Kidney (tissue), 22 donors: ENCODE measurements at places on chromosomes 13 and 19. TPM values are rescaled to one million over a fixed set of nuclear protein-coding genes. Genes with fewer than 3 reads are reported as not detected.

DNA sequence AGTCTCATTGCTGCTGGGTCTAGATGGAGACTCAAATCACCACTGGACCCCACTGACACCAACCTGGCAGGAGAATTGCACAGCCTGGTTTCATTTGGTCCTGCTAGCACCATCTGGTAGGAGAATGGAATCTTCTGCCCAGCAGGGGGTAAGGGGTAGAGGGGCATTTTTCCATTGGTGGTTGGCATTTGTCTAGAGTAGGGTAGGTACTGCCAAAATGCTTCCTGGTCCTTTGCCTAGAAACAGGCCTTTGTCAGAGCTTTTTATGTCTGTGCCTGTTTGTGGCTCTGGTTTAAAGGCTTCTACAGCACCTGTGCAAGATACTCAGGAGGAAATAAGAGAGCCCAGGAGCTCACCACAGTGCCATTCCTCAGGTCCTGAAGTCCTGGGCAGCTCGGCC is 121.3 kb downstream of the KCTD12 start:
- no peaks in the 10 kb centered on the region for H3K4me1 ChIP-seq
- H3K36me3 ChIP-seq = no peaks in the 10 kb centered on the region
- DNase-seq = no peak
- no peak overlapping the region for H3K4me3 ChIP-seq
- no peak overlapping the region for H3K27ac ChIP-seq
- no peaks in the 10 kb centered on the region for H3K27me3 ChIP-seq

GRCh38 chr19:55275851-55276719 is 3.8 kb downstream of the HSPBP1 start:
- H3K27me3 ChIP-seq = no peaks in the 10 kb centered on the region
- no peak overlapping the region for H3K4me3 ChIP-seq
- no peak for DNase-seq
- H3K36me3 ChIP-seq = no peaks in the 10 kb centered on the region

DNA sequence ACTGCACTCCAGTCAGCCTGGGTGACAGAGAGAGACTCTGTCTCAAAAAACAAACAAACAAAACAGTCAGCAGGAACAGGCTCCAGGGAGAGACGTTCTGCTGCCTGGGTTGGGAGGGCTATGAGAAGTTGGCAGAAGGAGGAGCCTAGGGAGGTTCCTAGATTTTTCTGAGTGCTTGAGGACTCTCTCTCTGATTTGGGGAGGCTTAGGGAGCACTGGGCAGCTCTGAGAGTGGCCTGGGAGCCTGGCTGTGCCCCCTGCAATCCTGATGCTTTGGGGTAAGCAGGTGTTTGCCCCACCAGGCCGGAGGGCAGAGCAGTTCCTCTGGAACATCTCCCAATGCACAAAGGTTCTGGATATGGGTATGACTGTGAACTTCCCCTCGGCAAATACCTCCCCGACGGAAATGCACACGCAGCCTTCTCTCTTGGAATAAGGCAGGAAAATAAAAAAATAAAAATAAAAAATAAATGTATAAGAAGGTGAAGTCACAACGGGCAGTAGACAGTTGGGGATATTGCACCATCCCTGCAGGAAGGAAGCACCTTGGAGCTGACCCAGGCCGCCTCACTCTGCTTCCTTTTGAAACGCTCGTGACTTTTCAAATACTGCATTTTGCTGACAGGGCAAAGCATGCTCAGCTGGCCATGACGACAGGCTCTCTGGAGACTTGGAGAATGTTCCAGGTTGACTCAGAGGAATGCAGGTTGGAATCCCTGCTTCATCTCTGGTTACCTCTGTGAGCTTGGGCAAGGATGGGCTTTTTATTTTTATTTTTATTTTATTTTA is 26.5 kb upstream of the HOMER3 start:
- H3K27ac ChIP-seq = peak overlapping the region; percentile 96
- H3K4me1 ChIP-seq = peaks cover 3% of the 10 kb centered on the region
- peak; percentile 77 for DNase-seq
- no peaks in the 10 kb centered on the region for H3K36me3 ChIP-seq

DNA sequence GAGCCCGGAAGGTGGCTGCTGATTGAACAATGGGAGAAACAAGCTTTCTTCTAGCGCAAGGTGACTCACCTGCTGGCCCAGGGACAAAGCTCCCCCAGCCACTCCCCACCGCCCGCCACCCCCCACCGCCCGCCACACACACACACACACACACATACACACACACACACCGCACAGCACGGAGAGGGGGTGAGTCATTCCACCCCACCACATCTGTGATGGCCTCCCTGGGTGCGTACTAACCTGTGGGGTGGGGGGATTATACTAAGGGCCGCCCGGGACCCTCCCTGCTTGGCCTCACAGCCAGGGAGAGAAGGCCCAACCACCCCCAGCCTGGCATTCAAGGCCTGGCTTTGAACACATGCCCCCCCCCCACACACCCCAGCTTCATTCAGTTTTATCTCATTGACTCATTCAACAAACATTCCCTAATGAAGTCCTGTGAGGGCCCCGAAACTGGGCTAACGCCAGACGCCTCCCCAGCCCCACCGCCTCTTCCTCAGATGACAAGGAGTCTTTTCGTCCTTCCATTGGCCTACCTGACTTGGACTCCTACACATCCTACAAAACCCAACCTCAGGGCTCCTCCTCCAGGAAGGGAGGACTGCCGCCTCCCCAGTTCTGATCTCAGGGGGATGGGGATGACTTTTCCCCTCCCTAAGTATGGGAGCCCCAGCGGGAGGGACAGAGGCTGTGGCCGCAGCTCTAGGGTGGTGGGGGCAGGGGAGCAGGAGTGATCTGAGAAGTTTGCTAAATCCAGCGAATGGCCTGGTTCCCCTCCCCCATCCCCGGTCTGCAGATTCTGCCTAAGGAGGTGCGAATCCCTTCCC is 5.8 kb upstream of the ONECUT3 start:
- H3K4me3 ChIP-seq = no peak overlapping the region
- no peak overlapping the region for H3K27ac ChIP-seq
- H3K4me1 ChIP-seq = no peaks in the 10 kb centered on the region
- H3K27me3 ChIP-seq = peaks cover 28% of the 10 kb centered on the region
- no peak for DNase-seq

DNA sequence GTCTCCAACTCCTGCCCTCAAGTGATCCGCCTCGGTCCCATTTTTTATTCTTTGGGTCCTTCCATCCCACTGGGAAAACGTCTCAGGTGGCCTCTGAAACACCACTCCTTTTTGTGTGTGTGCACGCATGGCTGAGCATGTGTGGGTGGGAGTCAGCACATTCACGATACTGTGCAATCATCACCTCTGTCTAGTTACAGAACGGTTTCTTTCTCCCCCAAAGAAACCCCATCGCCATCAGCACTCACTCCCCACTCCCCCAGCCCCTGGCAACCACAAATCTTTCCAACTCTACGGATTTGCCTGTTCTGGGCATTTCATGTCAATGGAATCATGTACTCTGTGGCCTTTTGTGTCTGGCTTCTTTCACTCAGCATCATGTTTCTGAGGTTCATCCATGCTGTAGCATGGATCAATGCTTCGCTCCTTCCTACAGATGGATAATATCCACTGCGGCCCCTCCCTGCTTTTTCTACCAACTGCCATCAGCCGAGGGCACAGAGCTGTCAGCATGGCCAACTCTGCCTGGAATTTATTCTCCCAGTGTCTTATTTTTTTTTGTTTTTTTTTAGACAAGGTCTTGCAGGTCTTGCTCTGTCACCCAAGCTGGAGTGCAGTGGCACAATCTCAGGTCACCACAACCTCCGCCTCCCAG is 9.7 kb downstream of the F2RL3 start:
- no peaks in the 10 kb centered on the region for H3K27me3 ChIP-seq
- H3K27ac ChIP-seq = no peak overlapping the region
- H3K4me3 ChIP-seq = no peak overlapping the region

DNA sequence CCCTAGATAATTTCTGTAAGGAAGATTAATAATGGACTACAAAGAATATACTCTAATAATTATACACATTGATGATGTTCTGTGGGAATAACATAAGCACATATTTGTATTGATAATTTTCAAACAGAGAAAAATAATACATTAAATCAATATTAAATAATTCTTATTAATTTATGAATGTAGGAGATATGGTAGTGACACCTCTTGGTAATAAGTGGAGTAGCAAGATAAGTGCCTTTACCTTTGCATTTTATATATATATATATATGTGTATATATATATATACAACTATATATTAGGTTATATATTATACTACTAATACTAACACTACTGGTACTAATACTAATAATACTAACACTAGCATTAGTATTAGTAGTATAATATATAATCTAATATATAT is 905.8 kb downstream of the SLITRK1 start:
- no peaks in the 10 kb centered on the region for H3K27me3 ChIP-seq
- DNase-seq = no peak
- H3K36me3 ChIP-seq = no peaks in the 10 kb centered on the region
- H3K27ac ChIP-seq = no peak overlapping the region
- no peak overlapping the region for H3K4me3 ChIP-seq

Gene SRRM5
- total RNA-seq = 0.28 TPM

Gene KLF1
- total RNA-seq = not detected

DNA sequence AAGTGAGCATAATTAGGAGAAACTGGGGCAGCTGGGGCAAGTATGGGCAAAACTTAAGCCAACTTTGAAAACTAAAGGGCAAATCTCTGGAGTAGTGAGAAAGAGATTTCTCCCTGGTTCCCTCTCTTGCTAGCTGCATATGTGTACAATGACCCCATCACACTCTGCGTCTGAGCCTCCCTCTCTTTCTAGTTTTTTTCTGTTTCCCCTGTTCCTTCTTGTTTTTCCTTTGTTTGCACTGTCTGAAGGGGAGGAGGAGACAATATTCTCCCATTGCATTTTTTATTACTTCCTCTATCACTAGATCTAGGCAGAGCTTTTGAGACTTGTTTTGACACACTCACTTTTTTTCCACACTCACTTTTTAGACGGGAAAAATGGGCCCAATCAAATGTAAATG is 11.2 kb upstream of the CLDN10 start:
- no peak for DNase-seq
- H3K27me3 ChIP-seq = no peaks in the 10 kb centered on the region
- peaks cover 13% of the 10 kb centered on the region for H3K4me1 ChIP-seq
- H3K4me3 ChIP-seq = no peak overlapping the region

Gene MEIOSIN
- not detected for total RNA-seq

GRCh38 chr13:73259061-73260017 is 200.5 kb downstream of the KLF5 start:
- no peaks in the 10 kb centered on the region for H3K4me1 ChIP-seq
- no peaks in the 10 kb centered on the region for H3K36me3 ChIP-seq
- H3K27ac ChIP-seq = no peak overlapping the region
- no peaks in the 10 kb centered on the region for H3K27me3 ChIP-seq
- H3K4me3 ChIP-seq = no peak overlapping the region
- DNase-seq = no peak

Gene SLC25A41
- total RNA-seq = 0.28 TPM

GRCh38 chr19:15976836-15977689 is 28.3 kb downstream of the OR10H4 start:
- H3K4me1 ChIP-seq = no peaks in the 10 kb centered on the region
- H3K36me3 ChIP-seq = no peaks in the 10 kb centered on the region
- DNase-seq = no peak
- H3K4me3 ChIP-seq = no peak overlapping the region

DNA sequence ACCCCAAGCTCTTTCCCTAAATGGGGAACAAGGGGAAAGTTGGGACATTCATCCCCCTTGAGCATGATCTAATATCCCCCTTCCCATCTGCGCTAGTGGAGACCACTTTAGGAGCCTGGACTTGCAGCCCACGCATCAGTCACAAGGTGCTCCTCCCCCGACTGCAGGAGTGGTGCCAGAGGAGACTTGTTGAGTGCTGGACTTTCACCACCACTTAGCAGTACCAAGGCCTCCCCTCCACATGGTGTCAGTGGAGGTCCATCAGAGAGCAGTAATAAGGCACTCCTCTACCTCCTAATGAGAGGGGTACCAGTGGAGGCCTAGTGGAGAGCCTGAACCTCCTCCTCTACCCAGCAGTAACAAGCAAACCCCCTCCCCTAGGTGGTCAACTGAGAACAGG is 22.5 kb downstream of the CAB39L start:
- H3K4me1 ChIP-seq = no peaks in the 10 kb centered on the region
- no peaks in the 10 kb centered on the region for H3K36me3 ChIP-seq
- H3K27ac ChIP-seq = no peak overlapping the region
- no peaks in the 10 kb centered on the region for H3K27me3 ChIP-seq
- no peak overlapping the region for H3K4me3 ChIP-seq
- no peak for DNase-seq

GRCh38 chr19:34120846-34121639 is 51.3 kb upstream of the LSM14A start:
- no peak for DNase-seq
- no peaks in the 10 kb centered on the region for H3K36me3 ChIP-seq
- H3K27ac ChIP-seq = no peak overlapping the region
- H3K4me3 ChIP-seq = no peak overlapping the region

Gene JOSD2
- 31.7 TPM for total RNA-seq

GRCh38 chr19:57800696-57801095 is 14.0 kb downstream of the ZNF552 start:
- H3K4me3 ChIP-seq = no peak overlapping the region
- DNase-seq = no peak
- no peak overlapping the region for H3K27ac ChIP-seq
- H3K4me1 ChIP-seq = no peaks in the 10 kb centered on the region
- peaks cover 3% of the 10 kb centered on the region for H3K36me3 ChIP-seq

GRCh38 chr13:63864171-63864902 is 2448.7 kb upstream of the PCDH20 start:
- H3K4me3 ChIP-seq = no peak overlapping the region
- H3K4me1 ChIP-seq = no peaks in the 10 kb centered on the region
- DNase-seq = no peak
- H3K36me3 ChIP-seq = no peaks in the 10 kb centered on the region
- H3K27ac ChIP-seq = no peak overlapping the region

Gene HIF3A
- total RNA-seq = 40.4 TPM

Gene ABHD13
- 9.4 TPM for total RNA-seq

DNA sequence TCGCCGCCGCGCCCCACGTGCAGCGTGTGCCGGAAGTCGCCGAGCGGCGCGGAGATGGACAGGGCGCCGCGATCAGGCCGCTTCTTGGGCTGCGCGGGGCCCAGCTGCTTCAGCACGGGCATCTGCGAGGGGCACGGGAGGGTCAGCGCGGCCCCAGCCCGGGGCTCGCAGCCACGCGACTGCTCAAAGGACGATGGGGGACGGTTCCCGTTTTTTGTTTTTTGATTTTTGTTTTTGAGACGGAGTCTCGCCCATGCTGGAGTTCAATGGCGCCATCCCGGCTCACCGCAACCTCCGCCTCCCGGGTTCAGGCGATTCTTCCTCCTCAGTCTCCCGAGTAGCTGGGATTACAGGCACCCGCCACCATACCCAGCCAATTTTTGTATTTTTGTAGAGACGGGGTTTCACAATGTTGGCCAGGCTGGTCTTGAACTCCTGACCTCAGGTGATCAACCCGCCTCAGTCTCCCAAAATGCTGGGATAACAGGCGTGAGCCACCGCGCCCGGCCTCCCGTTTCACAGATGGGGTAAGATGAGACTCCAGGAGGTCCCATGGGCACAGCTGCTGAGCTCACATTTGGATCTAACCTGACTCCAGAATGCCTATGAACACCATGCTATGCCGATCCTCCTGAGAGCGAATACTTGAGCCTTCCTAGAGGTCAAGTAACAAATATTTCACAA is 2.0 kb upstream of the LENG9 start:
- no peak overlapping the region for H3K4me3 ChIP-seq
- H3K27ac ChIP-seq = no peak overlapping the region
- H3K36me3 ChIP-seq = peaks cover 9% of the 10 kb centered on the region
- H3K27me3 ChIP-seq = peaks cover 2% of the 10 kb centered on the region
- no peaks in the 10 kb centered on the region for H3K4me1 ChIP-seq
- peak; percentile 86 for DNase-seq

Gene TBXA2R
- total RNA-seq = 6.7 TPM
